NCI-H345 (cell line): ENCODE measurements at places on chromosomes 13 and 19.

- peak; percentile 27 for DNase-seq
Observed at GRCh38 chr13:44853641-44854040, 135.6 kb downstream of the NUFIP1 start.

DNA sequence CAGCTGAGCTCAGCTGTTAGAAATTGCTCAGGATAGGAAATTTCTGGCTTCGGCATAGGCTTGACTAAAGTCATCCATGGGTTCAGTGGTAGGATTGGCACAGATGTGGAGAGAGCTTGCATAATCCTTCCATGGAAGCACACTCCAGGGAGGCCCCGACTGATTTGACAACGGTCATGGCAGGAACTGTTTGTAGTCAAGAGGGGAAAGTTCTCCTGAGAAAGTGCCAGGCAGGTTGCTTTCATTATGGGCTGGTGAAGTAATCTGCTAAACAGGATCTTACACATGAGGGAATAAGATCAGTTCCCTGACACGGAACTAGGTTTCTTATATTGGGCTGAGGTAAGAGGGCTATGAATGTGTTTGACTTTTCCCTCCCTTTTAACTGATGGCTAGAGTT lies 120.1 kb downstream of the RGCC start:
- no peak for DNase-seq

DNA sequence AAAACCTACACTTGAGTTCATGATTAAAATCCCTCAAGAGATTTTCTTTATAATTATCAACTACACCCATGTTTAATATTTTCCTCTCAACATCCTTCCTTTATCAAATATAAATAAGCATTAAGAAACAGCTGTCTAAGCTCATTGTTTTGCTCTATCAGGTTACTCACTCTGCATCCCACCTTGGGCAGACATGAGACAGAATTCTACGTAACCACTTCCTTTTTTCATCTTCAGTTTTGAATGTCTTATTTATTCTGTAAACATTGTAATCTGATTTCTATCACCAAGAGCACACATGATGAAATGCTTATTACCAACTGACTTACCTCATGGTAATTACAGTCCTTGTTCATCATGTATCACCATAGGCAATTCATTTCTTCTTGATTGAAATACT lies 1256.6 kb upstream of the ATXN8OS start:
- DNase-seq: no peak

GRCh38 chr19:30439310-30439709 lies 67.1 kb downstream of the ZNF536 start:
- DNase-seq: no peak

DNA sequence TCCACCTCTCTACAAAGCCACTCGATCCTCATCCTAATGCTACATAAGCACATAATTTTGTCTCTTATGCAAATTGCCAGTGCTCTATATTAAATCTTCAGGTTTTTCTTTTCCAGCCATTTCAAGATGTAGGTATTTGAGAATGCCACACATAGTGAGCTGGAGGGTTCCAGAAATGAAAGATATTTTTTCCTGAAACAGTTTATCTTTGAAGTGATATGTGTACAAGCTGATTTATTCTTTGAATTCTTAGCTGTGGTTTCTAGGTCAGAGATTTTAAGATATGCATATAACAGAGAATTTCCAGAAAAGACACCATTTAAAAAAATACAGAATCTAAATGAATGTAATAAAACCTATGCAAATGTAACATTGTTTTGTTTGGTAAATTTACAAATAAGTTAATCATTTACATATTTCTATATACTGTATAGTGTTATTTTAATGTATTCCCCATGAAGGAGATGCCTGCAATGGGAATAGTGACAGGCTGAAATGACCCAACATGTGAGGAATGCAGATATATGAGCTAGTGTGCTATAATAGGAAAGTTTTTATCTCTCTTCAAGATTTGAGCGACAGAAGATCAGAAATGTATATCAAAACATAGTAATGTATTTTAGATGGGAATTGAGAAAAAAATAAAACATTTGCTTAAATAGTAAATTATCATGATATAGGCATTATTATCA lies 570.2 kb downstream of the SLITRK1 start:
- no peak for DNase-seq

- DNase-seq: no peak
Observed at GRCh38 chr13:73058432-73058735, 421 bp upstream of the KLF5 start.

- DNase-seq: peak; percentile 1
Observed at GRCh38 chr19:16778796-16779411, 50.3 kb upstream of the SIN3B start.

DNA sequence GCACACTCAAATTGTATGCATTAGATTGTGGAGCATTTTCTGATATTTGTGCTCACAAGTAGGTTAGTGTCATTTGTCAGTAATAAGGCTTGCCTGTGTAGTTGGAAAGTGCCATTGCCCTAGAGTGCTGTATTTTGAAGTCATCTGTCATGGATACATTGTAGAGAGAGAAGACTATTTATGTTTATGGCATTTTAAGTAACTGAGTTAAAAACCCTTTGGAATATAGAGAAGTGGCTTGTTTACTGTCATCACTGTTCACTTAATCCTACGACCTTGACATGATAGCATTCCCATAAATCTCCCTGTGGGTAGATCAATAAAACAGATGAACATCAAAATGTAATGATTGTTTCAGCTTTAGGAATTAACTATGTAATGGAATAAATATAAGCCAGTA lies 110.6 kb downstream of the MAB21L1 start:
- DNase-seq: no peak

DNA sequence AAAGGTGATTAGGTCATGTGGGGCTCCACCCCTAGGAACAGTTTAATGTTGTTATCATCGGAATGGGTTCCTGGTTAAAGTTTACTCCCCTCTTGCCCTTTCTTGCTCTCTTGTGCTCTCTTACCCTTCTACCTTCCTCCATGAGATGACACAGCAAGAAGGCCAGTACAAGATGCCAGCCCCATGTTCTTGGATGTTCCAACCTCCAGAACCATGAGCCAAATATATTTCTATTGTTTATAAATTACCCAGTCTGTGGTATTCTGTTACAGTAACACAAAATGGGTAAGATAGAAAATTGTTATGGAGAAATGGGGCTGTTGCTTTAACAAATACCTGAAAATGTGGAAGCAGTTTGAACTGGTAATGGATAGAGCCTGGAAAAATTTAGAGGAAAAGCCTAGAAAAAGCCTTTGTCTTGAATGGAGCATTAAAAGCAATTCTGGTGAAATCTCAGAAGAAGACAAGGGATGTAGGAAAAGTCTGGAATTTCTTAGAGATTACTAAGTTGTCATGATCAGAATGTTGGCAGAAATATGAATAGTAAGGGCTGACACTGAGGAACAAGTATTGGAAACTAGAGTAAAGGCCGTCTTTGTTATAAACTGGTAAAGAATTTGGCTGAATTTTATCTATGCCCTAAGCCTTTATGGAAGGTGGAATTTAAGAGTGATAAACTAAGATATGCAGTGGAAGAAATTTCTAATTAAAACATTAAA lies 53.5 kb upstream of the TSC22D1 start:
- DNase-seq: no peak

GRCh38 chr13:40228496-40228895 lies 437.9 kb downstream of the FOXO1 start:
- no peak for DNase-seq

GRCh38 chr19:47433121-47433520 lies 13.8 kb upstream of the MEIS3 start:
- DNase-seq: no peak

GRCh38 chr19:24074720-24075454 lies 12.1 kb upstream of the ZNF254 start:
- no peak for DNase-seq

GRCh38 chr13:52832313-52832712 lies 16.1 kb downstream of the PCDH8 start:
- DNase-seq: peak; percentile 93

- no peak for DNase-seq
Observed at GRCh38 chr13:90205911-90206310, 1141.6 kb upstream of the MIR17HG start.

DNA sequence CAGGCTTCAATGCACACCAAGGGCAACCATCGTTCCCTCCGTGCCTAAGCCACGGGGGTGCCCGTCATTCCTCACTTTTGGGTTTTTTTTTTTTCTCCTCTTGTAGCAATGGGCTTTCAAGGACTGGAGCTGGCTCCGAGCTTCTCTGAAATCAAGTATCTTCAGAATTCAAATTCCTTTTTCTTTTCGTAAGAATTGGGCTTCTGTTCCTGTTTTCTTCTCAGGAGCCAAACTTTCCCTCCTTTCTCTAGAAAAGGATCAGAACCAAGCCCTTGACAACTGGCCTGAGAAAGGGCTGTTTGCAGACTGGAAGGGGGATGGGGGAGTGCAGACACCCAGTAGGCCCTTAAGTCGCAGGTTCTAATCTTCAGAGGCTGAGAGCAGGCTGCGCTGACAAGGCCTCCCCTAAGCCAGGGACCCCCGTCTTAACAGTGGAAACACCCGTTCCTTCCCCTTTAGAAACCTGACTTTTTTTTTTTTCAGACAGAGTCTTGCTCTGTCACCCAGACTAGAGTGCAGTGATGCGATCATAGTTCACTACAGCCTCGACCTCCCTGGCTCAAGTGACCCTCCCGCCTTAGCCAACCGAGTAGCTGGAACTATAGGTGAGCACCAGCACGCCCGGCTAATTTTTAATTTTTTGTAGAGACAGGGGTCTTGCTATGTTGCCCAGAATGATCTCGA lies 51.6 kb downstream of the RFX2 start:
- DNase-seq: no peak

DNA sequence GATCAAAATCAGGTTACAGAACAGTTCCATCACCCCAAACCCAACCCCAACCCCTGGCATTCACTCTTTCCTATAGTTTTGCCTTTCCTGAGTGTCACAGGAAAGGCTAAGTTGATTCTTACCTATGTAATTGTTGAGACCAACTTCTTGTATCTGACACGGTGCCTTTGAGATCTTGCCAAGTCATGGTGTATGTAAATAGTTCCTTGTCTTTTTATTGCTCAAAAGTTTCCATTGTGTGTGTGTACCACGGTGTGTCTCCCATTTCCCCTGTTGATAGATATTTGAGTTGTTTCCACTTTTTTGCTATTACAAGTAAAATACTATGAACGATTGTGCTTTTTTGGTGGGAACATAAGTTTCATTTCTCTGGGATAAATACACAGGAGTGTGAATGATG lies 3.3 kb upstream of the IGFL2 start:
- no peak for DNase-seq

- DNase-seq: no peak
Observed at GRCh38 chr19:34574704-34575103, 93.1 kb downstream of the WTIP start.

DNA sequence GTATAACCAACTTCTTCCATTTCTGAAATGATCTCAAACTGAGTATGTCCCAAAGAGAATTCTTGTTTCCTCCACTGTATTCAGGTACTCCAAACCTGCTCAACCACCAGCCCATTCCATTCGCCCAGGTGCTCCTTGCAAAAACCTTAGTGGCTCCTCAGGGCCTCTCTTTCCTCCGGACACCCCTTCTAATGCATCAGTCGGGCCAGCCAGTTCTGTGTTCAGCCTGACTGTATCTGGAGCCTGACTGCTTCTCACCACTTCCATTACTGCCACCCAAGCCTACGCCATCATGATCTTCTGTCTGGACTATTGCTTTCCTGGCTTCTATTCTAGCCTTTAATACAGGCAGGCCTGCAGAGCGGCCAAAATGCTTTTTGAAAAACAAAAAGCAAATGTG lies 1.5 kb downstream of the PHF11 start:
- DNase-seq: no peak

DNA sequence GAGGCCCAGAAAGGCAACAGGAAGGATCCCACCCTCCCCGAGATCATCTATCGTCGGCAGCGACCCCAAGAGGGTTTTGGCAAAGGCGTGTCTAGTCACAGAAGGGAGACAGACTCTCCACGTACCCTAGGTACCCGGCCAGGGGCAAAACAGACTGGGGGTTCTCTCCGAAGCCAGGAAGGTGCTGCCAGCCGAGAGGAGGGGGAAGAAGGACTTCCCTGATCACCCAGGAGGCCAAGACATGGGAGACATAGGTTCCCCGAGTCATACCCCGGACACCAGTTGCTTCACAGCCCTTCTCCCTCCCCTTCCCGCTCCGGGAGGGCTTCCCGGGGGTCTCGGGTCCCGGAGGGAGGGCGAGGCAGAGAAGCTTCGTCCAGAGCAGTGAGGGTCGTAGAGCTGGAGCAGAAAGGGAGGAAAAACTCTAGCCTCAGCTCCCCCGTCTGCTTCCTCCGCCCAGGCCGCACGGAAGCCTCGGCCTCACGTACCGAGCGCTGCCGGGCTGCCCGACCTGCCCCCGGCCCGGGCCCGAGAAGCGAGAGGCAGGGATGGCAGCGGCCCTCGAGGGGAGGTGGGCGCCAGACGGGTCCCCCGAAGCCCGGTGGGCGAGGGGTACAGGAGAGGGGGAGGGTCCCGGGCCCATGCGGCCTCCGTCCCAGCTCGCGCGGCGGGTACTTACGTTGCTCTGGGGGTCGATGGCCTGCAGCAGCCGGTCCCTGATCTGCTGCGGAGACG lies 644 bp downstream of the MED26 start:
- DNase-seq: no peak

GRCh38 chr13:31653730-31654129 lies 85.6 kb upstream of the RXFP2 start:
- DNase-seq: no peak

- no peak for DNase-seq
Observed at GRCh38 chr19:30071871-30072270, 129.8 kb downstream of the URI1 start.

DNA sequence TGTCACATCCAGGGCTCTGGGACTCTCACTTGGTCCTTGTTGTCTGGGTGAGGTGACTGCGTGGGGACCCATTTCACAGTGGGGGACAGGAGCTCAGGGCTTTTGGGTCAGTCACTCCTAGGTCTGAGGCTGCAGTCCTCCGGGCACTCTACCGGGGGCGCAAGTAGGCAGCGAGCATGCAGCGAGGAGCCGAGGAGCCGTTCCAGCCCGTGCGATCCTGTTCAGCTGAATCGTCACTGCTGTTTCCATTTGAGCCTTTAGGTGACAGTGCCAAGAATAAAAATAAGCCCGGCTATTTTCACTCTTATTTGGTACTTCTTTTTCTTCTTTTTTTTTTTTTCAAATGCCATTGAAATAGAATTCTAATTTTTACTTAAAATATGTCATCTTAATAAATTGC lies 126.5 kb downstream of the ZNF536 start:
- no peak for DNase-seq

DNA sequence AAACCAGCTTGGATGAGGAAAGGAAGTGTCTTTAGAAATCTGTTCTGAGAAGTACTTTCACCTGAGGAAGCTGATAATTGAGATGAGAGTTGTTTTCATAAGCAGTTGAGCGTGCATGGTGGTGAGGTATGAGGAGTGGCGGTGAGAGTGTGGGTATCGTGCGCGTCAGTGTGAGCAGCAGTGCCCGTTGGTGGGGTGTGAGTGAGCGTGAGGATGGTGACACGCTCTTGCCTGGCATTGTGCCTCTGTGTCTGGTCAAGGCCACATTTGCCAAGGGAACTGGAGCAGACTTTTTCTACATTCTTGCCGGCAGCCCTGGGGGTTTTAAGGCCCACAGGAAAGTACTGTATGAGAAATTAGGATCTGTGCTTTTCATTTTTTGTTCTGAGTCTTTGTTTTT lies 36.5 kb upstream of the TEX29 start:
- no peak for DNase-seq

GRCh38 chr13:35826626-35827254 lies 304.4 kb downstream of the DCLK1 start:
- no peak for DNase-seq
